ENCODE measurements at places on chromosomes 16 and 17.

- DNase-seq = no peak
Observed at GRCh38 chr17:63775420-63775819, 1.4 kb downstream of the DDX42 start.

DNA sequence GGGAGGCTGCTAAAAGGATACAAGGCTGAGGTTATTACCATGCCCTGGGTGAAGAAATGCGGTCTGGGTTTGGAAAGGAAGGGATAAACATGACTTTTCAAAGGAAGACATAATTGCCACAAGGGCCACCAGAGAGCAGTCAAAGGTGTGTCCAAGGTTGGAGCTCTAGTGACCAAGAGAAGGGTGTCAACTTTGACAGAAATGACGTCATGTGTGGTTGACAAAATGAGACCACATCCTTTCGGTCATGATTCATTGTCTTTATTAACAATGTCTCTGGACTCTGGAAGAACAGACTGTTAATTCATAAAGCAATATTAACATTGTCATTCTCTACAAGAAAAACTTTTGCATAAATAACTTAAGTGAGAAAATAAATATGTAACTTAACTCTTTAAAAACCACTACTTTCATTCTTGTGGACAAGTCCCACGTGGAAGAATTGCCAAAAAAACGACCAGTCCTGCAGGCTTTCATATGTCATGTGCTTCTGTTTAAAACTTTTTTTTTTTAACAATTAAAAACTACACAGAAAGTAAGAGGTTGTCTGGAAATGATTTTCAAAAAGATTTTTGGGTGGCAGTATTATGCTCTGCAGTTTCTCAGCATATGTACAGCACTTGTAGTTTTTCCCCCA lies 5.0 kb downstream of the SOST start:
- DNase-seq = no peak

DNA sequence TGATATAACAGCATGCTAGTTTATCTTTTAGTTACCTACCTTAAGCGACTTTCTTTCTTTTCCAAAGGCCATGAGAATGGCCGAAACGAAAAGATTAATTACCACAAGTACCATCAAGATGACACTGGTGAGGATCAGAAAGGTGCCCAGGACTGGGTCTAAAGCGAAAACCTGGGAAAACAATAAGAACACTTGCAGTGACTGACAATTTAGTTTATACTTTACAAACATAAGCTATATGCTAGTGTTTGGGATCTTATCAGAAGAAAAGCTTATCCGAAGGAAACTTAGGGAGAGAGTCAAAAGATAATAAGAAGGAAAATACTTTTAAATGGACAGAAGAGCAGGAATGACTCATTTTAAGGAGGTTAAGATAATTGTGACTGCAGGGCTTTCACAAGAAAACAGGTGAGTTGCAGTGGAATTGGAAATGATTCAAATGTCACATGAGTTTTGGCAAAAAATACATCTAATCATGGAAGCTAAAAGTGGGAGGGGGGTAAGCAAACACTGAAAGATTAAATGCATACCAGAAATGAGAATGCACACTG lies 34.8 kb downstream of the IST1 start:
- DNase-seq = no peak

- no peak for DNase-seq
Observed at GRCh38 chr16:50948268-50948930, 202.7 kb downstream of the SALL1 start.

DNA sequence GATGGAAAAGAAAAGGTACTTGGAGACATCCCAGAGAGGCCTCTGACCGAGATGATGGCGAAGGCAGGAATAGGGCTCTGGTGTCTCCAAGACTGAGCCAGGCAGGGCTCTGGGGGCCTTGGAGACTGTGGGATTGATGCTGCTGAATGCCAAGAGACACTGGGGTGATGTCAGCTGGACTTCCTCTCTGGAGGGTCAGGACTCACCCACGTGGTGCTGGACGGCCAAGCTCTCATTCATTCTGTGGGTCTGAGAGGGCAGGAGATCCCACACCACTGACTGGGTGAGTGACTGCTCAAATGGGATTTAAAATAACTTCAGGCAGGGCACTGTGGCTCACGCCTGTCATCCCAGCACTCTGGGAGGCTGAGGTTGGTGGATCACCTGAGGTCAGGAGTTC lies 64.8 kb downstream of the NT5M start:
- no peak for DNase-seq

DNA sequence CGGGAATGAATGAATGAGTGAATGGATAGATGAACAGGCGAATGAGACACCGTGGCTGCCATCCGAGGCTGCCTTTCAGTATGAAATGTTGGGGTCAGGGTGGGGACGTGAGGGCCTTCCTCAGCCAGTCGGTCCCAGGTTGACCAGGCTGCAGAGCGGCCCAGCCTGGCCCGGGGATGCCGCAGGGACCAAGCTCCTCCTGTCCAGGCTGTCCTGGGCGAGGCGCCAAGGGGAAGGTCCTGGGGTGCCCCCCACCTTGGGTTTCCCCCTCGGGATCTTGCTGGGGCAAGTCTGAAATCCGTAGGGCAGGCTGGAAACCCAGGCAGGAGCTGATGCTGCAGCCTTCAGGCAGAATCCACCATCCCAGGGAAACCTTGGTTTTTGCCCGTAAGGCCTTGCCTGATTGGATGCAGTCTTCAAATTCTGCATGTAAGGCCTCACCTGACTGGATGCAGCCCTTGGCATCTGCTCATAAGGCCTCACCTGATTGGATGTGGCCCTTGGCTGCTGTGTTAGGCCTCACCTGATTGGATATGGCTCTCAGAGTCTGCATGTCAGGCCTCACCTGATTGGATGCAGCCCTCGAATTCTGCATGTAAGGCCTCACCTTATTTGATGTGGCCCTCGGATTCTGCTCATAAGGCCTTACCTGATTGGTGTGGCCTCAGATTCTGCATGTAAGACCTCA lies 61.7 kb upstream of the ZNF469 start:
- no peak for DNase-seq

- no peak for DNase-seq
Observed at GRCh38 chr16:76518781-76519180, 241.6 kb downstream of the CNTNAP4 start.

GRCh38 chr16:51109173-51109572 lies 41.9 kb downstream of the SALL1 start:
- no peak for DNase-seq

GRCh38 chr17:82267575-82268379 lies 5.7 kb downstream of the CSNK1D start:
- no peak for DNase-seq

DNA sequence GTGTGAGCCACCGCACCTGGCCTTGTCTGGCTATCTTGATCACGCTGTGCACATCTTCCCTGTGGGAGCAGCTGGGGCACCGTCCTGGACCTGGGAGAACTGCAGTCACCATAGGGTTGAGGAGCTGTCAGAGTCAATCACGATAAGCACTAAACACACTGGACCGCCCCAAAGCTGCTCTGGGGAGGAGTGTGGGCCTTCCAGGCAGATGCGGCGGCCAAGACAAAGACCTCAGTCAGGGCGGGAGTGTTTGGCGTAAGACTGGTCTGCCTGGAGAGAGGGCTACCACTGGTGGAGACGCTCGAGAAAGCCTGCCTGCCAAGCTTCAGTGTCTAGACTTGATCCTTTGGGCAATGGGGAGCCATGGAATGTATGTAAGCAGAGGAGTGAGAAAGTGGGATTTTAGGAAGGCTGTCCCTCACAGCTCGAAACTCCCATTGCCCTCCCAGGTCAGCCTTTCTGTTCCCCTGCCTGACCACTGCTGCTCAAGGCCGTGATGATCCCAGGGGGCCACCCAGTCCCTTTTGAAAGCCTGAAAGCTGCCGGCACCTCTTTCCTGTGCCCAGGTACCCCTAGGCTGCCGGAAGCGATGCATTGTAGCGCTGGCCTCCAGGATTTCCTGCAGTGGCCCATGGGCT lies 29.3 kb upstream of the CIBAR2 start:
- DNase-seq = no peak

GRCh38 chr17:43599835-43600234 lies 53.7 kb upstream of the ETV4 start:
- DNase-seq = no peak

- DNase-seq = no peak
Observed at GRCh38 chr17:36463916-36464764, 22.3 kb upstream of the ZNHIT3 start.

- no peak for DNase-seq
Observed at GRCh38 chr16:83627996-83628395, 179.8 kb upstream of the HSBP1 start.

DNA sequence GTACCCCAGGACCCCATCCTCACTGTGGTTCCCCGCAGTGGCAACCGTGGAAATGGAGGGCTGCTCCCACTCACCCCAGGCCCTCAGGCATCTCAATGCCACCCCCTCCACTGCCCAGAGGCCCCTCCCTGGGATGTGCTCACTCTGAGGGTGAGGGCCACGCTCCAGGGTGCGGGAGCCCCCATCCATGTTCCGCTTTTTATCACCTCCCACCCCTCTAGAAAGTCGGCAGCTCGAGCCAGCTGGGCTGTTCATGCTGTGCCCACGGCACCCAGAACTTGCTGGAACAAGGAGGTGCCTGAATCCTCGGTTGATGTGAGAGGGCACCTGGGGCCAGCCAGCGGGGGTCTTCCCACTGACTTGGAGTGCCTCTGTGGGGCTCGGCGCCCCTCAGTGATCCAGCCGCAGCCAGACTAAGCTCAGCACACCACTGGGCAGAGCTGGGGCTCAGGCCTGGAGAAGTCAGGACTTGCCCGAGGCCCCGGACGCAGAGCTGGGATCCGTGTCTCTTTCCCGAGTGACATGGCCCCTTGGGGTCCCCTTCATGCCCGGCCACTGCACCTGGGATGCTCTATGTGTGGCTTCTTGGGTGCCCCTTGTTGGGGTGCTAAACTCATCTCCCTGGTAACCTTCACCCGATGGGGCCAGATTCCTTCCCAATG lies 143.1 kb upstream of the GSE1 start:
- no peak for DNase-seq

GRCh38 chr16:48611329-48612137 lies 1.6 kb upstream of the N4BP1 start:
- DNase-seq = no peak

GRCh38 chr17:71145486-71145885 lies 975.3 kb upstream of the SOX9 start:
- DNase-seq = no peak

DNA sequence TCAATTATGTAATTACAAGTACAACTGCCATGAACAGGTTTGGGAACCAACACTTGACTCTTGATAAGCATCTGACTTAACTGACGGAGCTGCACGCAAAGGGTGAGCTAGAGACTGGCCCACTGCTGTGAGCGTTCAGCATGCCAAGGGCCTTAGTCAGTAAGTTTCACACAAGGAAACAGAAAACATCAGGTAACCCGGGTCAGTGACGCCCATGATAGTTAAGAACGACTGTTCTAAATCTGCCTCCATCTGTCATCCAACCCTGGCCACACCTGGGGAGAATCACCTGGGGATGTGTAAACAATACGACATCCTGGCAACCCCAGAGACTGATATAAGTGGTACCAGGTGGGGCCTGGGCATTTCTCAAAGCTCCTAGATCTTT lies 12.3 kb downstream of the SMIM5 start:
- no peak for DNase-seq

DNA sequence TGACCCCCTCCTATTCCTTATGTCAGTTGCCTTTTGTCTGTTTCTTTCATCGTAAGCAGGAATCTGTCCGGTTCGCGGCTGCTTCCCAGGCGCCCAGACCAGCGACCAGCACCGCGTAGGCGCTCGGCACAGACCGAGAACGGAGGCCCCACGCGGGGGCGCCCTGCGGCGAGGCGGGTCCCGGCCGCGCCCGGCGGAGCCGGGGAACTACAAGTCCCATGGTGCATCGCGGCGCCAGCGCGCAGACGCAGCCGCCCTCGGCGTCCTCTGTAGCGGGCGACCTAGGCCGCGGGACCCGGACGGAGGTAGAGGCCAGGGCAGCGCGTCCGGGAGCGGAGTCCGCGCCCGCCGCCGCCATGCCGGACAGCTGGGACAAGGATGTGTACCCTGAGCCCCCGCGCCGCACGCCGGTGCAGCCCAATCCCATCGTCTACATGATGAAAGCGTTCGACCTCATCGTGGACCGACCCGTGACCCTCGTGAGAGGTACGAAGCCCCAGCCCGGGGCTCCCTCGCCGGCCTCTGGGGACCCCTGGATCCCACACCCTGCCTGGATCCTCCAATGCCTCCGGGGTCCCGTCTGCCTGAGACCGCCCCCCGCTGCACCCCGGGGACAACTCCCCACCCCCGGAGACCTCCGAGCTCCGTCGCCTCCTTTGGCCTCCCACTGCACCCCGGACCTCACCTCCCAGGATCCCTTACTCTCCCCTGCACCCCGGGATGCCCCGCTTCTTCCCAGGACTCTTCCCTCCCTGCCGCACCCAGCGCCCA lies at the start of gene NDUFB10:
Gene NDUFB10, plus strand, starts transcription at position 270 of the 771 bp plus-strand sequence. Its CDS starts 87 bp downstream, at position 357.
- DNase-seq = peak; percentile 75

- no peak for DNase-seq
Observed at GRCh38 chr17:18250259-18250658, 8.3 kb downstream of the FLII start.

DNA sequence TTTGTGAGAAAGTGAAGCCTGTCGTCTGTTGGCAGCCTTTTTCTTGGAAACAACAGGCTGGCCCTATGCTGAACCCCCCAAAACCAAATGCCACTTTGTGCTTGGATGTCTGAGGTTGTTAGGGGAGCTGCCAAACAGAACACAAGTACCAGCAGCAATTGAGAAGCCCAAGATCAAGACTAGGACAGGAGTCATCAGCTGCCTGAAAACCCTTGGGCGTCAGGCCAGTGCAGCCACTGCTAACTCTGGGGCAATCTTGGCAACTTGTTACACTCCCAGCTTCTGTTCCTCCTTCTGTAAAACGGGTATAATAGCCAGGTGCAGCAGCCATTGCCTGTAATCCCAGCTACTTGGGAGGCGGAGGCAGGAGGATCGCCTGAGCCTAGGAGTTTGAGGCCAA lies 9.3 kb upstream of the LRRC59 start:
- no peak for DNase-seq

DNA sequence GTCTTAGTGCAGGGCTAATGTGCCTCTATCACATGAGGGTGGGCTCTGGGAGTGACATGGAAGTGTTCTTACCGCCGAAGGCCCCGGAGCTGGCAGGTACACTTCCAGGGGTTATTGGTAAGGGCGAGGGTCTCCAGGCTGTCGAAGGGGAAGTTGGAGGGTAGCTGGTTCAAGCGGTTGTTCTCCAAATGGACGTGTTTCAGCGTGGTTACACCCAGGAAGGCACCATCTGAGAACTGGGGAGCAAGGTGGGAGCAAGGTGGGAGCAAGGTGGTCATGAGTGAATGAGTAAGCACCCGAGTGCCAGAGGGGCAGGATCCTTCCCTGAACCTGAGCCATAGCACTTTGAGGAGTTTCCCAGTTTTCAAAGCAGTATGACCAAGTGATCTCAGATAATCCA lies 3.0 kb downstream of the CHAD start:
- no peak for DNase-seq

DNA sequence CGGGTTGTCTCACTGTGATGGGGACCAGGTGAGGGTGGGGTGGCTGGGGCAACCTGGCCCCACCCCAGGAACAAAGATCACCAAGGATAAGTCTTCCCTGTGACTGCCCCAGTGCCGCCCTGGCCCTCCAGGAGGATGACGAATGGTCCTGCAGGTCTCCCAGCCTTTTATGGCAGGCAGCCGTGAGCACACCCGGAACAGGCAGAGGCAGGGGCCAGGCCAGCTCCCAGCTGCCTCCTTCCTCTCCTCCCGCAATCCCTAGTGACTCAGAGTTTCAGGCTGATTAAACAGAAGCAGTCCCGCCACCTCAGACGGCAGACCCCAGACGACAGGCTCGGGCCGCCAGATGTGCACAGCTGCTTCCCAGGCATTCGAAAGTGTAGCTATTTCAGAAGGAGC lies 13.3 kb downstream of the JUP start:
- DNase-seq = no peak

- no peak for DNase-seq
Observed at GRCh38 chr16:54126907-54127306, 159.7 kb downstream of the IRX3 start.

All from D721Med (cell line).